ENCODE measurements at places on chromosomes 16 and 17.

DNA sequence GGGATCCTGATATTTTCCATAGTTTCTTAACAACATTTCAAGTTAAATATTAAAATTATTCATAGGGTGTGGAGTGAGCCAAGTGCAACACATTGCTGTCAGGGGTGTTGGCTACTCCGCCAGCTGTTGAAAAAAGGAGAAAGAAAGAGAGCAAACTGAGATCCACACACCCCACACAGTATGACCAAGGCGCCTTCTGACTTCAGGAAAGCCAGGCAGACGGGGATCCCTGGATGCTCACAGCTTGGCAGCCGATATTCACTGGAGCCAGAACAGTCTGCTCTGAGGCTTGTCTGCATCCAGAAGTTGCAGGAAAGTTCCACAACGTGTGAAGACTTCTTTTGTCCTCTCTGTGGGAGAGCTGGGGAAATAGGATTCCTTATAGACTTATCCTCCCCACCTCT, 9.3 kb downstream of the CHD9NB start:
- no peak for DNase-seq

DNA sequence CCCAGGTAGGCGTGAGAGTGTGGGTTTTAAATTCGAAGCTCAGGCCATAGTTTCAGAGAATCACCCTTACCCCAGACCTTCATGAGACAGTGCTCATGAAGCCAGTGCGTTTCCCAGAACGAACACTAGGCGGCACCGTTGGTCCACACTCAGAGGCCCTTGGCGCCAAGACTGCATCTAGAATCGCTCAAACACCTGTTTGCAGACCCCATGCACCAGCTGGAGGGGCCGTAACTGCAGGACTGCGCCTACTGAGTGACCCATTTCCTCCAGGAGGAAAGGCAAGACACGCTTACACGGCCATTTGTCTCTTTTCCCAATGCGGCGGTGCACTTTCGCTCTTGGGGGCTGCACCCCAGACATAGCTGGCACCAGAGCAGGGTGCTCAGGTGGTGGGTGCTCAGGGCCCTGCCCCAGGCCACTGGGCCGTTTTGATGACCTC, 34.0 kb downstream of the ADGRG5 start:
- peak; percentile 22 for DNase-seq

- no peak for DNase-seq
Measured at GRCh38 chr17:19670908-19671307, 22.4 kb downstream of the ALDH3A2 start.

GRCh38 chr17:56699186-56699894, 105.8 kb downstream of the NOG start:
- peak; percentile 54 for DNase-seq

- no peak for DNase-seq
Measured at GRCh38 chr17:76243826-76244679, 3.8 kb upstream of the RNF157 start.

GRCh38 chr17:69060822-69061221, at the start of gene ABCA9:
TSS of gene ABCA9 (minus strand) at chr17:69060927. CDS start at chr17:69051126, 9,801 bp downstream.
- DNase-seq, result no peak

DNA sequence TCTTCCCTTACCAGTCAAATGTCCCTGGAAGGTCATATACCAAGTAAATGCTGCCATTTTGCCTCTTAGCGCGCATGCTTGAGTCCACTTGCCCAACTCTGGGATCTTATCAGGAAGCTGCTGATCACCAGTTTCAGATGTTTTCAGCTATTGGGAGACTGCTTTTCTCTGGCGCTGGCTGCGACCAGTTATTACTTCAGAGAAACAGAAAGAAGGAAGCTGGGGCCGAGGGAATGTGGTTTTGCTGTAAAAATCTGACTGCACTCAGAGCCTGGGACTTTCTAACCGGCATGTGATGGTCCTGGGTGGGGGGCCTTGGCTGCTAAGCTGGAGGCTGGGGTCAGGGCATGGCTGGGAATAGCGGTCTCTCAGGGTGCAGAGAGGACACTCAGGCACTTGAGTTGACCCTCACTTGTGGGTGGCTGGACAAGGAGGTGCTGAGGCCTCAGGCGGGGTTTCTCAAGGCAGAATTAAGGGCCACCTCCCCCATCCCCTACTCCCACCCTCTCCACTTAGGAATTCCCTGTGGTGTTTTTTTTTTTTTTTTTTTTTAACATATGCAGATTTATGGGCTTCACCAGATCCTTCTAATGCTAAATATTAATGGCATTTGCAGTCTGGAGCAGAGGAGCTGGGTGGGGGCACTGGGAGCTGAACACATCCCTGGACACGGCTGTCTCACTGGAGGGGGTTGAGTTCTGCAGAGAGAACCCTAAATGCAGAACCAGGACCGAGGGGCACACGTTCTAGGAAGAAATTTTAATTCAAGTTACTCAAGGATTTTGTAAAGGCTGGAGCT, 145.8 kb downstream of the CYLD start:
- DNase-seq, result no peak

DNA sequence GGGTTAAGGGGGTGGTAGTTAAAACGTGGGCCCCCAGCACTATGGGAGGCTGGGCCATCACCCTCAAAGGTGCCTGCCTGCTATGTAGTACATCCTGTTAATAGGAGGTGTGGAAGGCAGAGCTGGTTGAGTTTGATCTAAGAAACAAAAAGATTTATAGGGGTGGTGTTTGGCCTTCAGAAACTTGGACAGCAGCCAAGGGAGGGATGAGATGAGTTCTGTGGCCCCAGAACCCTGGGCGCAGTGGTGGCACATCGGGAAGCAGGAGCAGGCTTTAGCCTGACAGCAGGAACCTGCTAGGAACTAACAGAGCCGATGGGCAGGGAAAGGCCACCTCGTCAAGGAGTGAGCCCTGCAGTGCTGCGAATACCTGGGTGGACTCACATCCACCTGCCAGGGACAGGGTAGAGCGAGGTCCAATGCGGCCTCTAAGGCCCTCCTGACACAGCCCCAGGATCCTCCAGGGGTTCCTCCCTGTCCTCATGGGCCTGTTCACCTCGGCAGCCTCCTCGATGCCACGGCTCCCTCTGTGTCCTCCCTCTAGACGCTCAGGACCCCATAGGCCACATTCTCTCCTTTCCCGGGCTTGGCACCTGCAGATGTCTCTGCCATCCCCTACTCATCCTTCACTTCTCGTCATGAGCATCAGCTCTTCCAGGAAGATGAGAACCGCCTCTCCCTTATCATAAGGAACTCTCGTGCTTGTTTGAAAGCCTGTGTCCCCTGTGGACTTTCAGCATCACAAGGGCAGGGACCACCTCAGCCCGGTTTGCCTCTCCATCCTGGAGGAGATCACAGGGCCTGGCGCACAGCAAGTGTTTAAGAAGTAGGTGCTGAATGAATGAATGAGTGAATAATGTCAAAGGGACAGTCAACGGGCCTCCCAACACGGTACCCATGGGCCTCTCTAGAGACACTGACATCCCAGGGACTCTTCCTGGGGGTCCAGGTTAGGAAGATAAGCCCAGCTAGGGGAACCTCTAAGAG, 103.5 kb upstream of the TNRC6C start:
- DNase-seq, result no peak

DNA sequence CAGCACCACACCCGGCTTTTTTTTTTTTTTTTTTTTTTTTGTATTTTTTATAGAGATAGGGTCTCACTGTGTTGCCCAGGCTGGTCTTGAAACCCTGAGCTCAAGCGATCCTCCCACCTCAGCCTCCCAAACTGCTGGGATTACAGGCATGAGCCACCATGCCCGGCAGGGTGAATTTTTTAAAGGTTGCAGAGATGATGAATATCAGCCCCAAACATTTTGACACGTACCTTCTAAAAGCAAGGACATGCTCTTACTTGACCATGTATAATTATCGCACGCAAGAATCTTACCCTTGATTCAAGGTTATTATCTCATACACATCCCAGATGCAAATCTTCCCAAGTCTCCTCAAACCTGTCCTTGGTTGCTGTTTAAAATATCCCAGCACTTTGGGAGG, 4.3 kb upstream of the FOXC2 start:
- DNase-seq, result no peak

DNA sequence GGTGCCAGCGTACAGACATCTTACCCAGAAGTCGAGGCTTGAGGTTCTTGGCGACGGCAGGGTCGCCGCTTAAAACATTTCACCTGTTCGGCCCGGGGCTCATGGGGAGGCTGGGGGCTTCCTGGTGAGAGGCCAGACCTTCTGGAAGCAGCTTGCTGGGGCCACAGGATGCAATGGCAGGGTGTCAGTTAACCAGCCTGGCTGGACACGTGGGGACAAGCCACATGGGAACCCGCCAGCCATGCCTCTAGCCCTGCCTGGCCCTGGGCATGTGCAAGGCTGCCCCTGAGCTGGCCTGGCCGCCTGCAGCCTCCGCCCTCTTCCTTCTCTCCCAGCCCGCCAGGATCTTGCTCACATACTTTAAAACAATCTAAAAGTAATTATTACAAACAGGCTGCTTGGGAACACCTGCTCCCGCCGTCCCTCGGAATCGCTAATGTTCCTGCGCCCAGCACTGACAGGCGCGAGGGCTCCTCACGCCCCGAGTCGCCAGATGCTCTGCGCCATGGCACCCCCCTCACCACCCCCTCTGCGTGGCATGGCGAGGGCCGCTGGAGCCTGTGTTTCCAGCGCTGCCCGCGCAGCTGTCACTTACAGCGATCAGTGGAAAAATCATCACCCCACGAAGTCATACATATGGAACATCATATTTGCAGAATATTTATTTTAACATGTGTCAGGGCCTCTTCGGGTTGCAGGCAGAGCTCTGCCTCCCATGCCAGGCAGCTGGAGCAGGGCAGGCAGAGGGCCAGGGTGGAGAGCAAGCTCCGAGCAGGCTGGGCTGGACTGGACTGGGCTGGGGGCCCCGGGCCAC, 188.7 kb upstream of the GSE1 start:
- peak; percentile 63 for DNase-seq

- DNase-seq, result no peak
Measured at GRCh38 chr16:2810651-2811050, 6.4 kb upstream of the PRSS21 start.

GRCh38 chr16:10619271-10619849, 39.0 kb upstream of the EMP2 start:
- no peak for DNase-seq

DNA sequence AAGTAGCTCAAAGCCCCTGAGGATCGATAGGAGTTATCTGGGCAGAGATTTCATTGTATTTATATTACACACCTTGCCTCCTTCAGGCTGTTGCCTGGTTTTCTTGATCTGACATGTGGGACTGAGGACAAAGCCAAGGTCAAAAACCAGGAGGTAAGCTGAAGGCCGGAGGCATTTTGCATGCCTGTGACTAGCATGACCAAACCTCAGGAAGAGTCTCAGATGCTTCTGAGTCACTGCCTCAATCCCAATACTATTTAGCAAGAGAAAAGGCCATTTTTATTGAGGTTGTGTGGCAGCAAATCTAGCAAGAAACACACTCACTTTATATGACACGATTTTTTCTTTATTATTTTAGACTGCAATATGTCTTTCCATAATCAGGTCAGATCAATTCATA, 968.1 kb downstream of the CDH11 start:
- no peak for DNase-seq

- DNase-seq, result no peak
Measured at GRCh38 chr16:2008631-2009163, 924 bp downstream of the ZNF598 start.

- DNase-seq, result no peak
Measured at GRCh38 chr17:65902831-65903522, 289.0 kb downstream of the CEP112 start.

- no peak for DNase-seq
Measured at GRCh38 chr17:17078832-17079231, 36.6 kb downstream of the MPRIP start.

GRCh38 chr17:40015005-40015997, at the start of gene CSF3:
TSS of gene CSF3 (plus strand) at chr17:40015440. CDS start at chr17:40015475, 35 bp downstream.
- DNase-seq, result no peak

- DNase-seq, result no peak
Measured at GRCh38 chr17:15250135-15250860, 14.8 kb downstream of the PMP22 start.

- DNase-seq, result no peak
Measured at GRCh38 chr17:9199571-9200551, 178.6 kb downstream of the NTN1 start.

- DNase-seq, result no peak
Measured at GRCh38 chr17:4340914-4341615, 25.4 kb downstream of the UBE2G1 start.

DNA sequence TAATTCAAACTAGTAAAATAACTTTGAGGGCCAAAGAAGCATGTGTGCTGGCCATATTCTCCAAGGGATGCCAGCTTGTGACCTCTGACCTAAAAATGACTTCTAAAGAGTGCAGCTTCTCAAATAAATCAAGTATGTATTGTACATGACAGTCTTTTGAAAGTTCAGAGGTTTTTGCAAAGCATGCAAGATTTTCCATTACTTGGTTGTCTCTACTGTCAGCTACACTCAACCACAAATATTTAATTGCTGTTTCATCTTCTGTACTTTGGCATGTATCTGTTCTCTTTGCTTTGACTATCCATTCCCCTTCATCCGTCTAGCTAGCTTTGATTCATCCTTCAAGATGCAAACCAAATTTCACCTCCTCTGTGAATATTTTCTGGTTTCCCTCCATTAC, 121.9 kb upstream of the HS3ST2 start:
- DNase-seq, result no peak

DNA sequence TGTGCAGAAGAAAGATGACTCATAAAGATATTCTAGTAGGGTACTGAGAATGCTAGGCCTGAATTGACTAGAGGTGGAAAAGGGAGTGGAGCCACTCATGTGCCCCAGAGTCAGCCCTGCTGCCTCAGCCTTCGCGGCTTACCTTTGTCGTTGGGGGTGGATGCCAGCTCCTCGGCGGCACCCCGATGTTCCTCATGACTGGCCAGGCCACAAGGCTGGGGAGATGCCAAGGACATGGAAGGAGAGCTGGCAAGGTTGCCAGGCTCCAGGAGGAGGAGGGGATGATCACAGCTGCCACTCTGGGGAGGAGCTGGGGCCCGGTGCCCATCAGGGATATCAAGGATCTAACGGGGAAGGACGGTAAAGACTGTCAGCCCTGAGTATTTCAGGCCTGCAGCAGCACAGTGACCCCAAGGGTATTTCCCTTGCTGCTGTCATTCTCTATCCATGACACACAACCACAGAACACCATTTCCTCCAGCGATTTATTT, 9.7 kb upstream of the SLC35B1 start:
- no peak for DNase-seq

DNA sequence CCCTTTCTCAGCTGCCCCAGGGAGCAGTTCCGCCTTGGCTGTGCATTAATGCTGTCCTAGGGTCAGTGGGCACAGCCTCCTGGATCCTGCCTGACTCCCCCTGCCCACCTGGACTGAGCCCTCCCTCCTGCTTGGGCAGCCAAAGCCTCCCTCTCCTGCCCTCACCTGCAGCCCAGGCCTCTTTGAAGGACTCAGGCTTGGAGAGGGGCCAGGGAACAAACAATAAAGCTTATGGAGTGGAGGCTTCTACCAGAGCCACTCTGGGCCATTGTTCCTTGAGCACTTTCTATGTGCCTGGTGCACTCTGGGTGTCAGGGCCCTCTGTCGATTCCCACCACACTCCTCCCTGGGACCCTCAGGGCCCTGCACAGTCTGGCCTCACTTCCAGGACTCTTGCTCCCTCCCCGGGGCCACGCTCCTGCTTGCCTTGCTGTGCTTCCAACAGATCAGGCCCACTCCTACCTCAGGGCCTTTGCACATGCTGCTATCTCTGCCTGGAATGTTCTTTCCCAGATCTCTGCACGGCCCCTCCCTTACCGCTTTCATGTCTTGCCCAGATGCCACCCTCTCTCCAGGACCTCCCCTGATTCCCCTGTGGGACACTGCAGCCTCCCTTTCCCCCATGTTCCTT, 5.0 kb downstream of the KCNJ12 start:
- DNase-seq, result peak; percentile 19

GRCh38 chr16:80846275-80846674, 41.9 kb upstream of the CDYL2 start:
- DNase-seq, result no peak

GRCh38 chr16:23016368-23016767, 132.9 kb downstream of the USP31 start:
- peak; percentile 90 for DNase-seq

All from NCI-H1105 treated with DMSO at 0.1 percent for 48 hours (cell line).